ENCODE measurements at places on chromosomes 3 and 15. TPM values are rescaled to one million over a fixed set of nuclear protein-coding genes. Genes with fewer than 3 reads are reported as not detected.

GOLGA8M gene
- 0.17 TPM for polyA plus RNA-seq

GRCh38 chr3:102237181-102237580 is 197.6 kb upstream of the ZPLD1 start:
- no peak for DNase-seq

DNA sequence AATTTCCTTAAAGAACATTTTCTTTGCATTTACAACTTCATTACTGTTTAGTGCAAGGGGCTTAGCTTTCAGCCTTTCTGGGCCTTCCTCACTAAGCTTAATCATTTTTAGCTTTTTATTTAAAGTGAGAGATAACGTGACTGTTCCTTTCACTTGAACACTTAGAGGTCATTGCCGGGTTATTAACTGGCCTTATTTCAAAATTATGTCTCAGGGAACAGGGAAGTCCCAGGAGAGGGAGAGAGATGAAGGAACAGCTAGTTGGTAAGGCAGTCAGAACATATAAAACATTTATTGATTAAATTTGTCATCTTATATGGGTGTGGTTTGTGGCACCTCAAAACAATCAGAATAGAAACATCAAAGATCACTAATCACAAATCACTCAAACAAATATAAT is 268.7 kb downstream of the TIGIT start:
- no peak for DNase-seq

- no peak for DNase-seq
Observed at GRCh38 chr15:36905908-36906307, 194.4 kb downstream of the MEIS2 start.

DNA sequence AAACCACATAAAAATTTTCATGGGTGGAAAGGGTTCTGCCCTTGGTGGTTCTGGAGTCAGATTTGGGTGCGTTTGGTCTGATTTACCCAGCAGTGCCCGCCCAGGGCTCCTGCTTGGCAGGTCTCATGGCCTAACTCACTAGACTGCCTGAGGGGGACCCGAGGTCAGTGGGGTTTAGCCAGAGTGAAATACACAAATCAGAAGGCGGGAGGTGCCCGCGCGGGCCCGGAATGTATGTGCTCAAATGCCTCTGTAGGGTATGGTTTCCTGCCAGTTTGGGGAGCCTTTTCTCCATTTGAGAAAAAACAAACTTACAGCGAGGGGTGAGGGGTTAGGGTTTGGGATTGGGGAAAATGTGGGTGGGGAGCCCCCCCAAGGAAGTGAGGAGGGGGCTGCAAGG is 70.9 kb upstream of the POLG start:
- DNase-seq, result no peak

DNA sequence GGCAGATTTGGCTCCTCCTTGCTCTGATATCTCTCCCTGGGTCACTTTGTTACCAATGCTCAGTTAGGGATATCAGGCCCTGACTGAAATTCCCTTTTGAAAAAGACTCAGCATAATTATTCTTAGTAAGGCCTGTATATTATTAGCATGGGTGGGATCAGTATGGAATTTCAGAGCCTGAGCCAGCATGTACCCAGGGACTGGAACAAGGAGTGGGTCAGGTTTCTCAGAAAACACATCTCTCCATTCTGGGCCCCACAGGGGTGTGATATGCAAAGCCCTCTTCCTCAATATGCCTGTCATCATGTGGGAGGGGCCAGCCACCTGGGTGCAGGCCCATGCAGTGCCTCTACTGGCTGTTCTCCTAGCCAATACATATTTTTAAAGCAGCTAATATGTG is 423.2 kb downstream of the EPHB1 start:
- DNase-seq, result no peak

DNA sequence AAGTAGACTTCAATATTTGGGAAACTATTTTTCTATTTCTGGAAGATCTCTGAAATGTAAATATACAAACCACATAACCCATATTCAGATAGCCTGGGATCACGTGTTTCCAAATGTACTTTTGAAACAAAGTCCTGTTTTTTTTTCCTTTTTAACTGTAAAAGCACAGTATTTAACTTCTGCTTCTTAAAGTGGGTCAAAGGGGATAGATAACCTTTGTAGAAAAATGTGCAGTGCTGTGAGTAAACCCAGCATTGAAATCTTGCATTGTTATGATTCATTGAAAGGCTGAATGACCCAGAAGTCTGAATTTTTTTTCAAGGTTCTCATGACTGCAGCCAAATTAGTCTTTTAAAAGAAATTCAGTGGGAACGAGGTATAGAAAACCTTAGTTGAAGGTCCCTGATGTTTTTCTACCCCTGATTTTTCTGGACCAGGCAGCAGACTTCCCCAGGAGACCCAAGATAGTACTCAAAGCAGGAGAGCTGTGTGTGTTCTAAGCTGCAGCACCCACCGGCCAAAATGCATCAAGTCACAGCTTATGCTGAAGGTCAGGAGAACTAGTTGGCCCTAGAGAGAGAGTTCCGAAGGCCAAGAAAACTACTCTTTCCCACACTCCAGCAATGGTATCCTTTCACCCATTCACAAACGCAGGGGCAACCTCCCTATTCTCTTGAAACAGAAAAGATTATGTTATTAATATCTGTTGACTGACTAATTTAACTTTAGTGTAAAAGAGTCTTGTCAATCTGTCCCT is 43.6 kb upstream of the APH1B start:
- peak; percentile 89 for DNase-seq

DNA sequence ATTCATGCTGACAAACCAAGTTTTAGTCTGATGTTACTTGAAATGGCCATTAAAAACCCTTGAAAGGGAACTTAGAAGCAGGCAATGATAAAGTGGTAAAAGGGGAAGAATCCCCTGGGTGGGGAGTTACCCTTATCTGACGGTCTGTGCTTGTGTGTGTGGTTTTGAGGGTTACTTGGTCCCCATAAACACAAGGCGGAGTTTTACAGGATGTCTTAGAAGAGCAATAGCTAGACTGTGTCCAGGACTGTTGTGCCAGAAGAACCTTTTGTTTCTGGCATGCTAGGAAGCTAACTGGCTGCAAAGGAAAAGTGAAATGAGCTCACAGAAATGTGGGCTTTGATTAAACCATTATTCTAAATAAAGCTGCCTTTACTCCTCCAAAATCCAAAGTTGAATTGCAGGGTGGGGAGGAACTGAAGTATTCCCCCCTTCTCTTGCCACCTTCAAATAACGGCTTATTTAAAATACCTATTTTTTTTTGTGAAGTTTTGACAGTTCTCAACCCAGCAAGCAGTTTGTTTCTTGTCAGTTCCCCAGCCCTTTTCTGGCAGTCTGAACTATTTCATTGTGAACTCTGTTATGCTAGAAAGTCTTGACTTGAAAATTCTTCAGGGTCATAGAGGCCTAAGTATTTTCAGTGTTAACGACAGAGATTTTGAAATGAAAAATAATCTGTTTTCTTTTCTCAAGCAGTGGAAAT is 443.5 kb downstream of the OTOL1 start:
- DNase-seq, result peak; percentile 9

DNA sequence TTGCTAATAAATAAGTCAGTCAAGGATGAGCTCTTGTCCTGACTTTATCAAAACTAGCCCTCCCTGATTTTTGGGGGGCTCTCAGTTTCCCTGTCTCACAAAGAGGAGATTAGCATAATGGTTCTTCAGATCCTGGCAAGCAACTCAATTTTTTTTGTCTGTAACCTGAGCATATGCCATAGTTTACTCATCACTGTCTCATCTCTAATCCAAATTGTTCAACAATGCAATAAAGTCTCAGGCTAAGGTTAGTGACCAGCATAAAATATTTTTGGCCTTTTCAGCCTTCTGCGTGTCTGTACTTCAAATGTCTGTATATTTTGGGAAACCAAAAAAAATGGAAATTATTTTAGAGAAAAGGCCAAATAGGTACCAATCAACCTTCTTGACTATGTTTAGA is 465.6 kb upstream of the TPRG1 start:
- no peak for DNase-seq

ATP11B gene
- 34.9 TPM for polyA plus RNA-seq

DNA sequence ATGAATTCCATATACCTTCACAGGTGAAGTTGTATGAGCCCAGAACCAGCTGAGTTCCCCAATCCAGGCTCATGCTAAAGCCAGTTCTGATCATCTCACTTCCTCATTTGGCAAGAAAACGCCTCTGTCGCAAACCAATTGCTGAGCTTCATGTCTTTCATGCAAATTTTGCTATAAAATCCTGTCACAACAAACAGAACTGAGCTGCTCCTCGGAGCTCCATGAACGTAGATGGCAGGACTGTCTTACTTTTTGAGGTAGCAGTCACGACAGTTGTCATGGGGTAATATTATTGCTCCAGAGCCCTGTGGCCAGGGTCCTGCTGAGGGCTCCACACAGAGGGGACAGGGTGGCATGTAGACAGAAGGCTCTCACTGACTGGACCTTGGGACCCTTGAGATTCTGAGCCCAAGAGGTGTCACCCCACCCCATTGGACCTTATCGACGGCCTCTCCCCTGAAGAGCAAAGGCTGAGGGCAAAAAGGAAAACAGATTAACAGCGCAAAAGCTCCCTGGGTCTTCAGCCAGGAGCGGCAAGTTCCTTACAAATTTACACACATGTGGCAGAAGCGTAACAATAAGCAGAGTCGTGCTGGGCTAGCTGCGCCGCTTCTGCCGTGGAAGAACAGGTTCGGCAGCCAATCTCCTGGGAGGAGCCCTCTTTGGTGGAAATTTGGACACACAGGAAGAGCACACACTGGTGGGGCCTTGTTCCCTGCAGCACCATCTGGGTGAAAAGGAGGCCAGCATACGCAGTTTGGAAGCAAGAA is 249.2 kb downstream of the OPA1 start:
- DNase-seq, result no peak

IMPG2 gene
- polyA plus RNA-seq, result 0.11 TPM

LSMEM2 gene
- polyA plus RNA-seq, result not detected

CRABP1 gene
- polyA plus RNA-seq, result not detected

DNA sequence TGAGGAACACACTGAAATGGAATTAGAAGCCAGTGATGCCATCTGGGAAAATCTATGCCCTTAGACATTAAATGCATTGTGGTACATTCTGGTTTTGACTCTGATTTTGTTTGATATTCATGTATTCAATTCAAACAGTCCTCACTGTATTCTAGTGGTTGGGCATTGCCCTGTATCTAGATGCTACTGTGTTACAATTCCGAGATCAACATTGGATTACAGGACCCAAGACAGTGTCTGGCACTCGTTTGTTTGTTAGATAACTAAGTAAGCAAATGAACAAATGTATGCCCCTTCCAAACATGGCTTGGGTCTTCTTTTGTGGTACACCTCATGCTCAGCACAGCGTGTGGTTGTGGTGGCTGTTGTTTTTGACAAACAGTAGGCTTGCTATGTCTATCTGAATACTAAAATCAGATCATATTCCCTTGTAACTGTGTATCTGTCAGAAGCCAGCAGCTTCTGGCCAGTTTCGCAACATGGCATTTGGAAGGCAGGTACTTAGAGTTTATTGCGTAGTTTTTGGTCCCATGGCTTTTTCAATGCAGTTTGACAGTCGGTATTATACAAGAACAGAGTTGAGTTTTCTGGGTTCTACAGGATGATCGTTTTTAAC is 5.7 kb downstream of the FILIP1L start:
- DNase-seq, result no peak

- peak; percentile 100 for DNase-seq
Observed at GRCh38 chr3:111737706-111738086, 121.4 kb upstream of the PHLDB2 start.

CHSY1 gene
- polyA plus RNA-seq, result 52.1 TPM

All from fibroblast of lung (primary cell).